Central memory CD4-positive, alpha-beta T cell (primary cell): ENCODE measurements at places on chromosomes 16 and 17.

GRCh38 chr17:39996800-39997199, 16.2 kb downstream of the PSMD3 start:
- DNase-seq, result no peak

- DNase-seq, result peak; percentile 65
These were observed 105.4 kb downstream of the TRIM37 start for GRCh38 chr17:59001158-59001814.

- DNase-seq, result no peak
These were observed 2.0 kb downstream of the SLC16A11 start for GRCh38 chr17:7041607-7042500.

DNA sequence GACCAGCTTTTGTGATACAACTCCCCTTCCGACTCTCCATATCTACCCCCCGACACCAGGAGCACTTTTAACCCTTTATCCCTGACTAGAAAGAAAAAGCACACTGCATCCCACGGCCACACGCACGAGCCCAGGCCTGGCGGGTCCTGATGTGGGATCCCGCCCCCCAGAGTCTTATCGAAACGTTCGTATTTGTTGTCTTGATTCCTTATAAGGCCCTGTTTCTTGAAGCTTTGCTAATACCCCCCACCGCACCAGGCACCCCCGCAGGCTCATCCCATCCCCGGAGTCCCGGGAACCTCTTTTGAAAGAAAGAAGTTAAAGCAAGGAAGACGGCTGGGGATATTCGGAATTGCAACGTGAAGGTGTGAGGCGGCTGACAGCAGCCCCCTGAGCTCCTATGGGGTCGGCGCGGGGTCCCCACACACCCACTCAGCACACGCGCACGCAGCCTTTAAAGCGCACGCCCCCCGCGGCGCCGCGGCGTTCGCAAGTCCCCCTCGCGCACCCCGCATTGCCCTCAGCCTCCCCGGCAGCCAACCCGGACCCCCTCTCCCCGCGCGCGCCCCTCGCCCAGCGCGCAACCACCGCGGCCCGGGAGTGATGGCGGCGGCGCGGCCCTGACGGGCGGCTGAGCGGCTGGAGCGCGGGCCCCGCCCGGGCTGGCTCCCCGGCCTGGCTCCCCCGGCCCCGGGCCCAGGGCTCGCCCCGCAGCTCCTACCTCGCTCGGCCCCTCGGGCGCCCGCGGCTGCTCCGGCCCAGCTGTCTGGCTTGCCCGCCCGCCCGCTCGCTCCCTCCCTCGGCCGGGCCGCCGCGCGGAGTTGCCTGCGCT, 448 bp downstream of the STAT5B start:
- no peak for DNase-seq

GRCh38 chr17:77771587-77771986, 186.9 kb upstream of the TNRC6C start:
- no peak for DNase-seq

DNA sequence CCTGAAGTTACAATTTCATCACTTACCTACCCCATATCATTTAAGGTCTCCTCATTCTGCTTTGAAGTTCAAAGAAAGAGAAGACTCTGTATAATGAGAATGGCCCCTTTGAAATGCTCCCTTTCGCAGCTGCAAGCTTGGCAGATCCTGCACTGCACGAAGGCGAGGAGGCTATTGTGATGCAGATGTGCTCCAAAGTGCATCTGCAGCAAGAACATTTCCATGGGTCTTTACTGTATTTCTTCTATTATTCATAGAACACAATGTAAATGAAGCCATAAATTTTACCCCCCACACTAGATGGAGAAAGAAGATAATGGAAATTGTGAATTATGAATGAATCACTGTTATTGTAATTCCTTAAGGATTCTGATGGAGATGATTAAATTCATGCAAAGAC, 178.7 kb downstream of the CHD9NB start:
- DNase-seq, result no peak

DNA sequence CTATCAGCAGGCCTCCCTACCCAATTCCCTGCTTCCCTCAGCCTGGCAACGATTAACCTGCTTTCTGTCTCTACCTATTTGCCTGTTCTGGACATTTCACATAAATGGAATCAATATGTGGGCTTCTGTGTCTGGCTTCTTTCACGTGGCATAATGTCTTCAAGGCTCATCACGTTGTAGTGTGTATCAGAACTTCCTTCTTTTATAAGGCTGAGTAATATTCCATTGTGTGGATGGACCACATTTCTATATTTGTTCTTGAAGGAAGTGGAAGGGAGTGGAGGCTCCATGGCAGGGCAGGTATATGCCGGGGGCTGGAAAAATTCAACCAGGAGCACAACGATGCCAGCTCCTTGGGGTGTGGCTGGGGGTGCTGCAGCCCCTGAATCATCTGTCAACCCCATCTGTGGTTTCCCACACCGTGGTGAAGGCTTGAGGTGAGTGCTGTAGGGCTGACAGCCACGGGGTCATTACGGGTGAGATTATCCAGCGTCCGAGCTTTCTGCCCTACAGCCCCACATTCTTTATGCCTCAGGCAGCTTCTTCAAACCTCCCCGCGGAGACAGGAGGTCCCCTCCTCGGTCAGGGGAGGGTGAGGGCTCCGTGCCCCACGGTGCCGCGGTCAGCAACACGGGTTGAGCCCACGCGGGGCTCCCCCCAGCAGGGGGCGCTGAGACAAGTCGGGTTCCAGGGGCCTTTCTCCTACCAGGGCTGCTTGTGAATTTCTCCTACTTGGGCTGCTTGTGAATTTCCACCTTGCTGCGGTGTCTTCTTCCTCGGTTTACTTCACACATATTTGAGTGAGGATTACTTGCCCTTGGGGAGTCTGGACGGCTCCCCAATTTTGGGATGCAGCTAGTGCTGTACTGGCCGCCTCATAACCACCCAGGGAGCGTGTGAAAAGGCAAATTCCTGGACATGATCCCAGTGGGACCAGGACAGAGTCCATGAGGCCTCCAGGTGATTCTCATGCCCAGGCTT, 18.3 kb upstream of the WFIKKN2 start:
- peak; percentile 17 for DNase-seq

DNA sequence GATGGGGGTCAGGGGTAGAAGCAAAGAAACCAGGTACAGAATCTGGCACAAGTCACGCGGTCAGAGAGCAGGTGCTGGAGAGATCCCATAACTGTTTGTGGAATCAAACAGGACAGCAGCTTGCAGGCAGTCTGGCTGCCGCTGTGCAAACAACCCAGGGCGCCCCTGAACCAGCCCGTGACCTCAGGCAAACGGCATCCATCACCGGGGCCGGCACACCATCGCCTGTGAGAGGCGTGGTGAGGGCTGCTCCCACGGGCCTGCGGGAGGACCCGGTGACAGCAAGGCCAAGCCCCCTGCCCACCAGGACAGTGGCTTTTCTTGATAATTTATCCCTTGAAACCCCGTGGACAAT, 47.9 kb downstream of the CBFA2T3 start:
- no peak for DNase-seq

DNA sequence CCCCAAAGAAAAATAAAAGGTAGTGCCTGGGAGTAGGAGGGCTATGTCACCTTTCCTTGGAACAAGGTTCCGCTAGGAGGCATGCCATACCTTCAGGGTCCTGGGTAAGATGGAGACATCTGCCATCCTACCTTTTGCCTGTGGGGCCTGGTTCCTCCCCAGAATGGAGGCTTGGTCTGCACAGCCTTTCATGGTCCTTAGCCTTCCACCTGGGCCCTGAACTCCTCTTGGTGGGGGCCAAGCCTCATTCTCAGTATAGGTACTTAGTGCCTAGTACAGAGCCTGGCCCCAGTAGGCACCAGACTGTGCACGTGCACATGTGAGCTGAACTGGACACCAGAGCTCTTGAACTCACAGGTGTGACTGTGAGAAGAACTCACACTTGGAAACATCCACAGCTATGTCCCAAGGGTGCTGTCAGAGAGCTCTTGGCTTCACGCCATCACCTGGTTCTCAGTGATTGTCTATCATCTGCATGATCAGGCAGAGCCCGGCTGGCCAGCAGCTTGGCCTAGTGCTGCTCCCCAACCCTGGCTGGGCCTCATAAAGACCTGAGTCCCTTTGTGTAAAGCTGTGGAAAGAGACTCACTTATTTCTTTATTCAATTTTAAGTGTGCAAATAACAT, 143.2 kb downstream of the SOCS1 start:
- DNase-seq, result no peak
